NCI-H1930 (cell line): ENCODE measurements at places on chromosomes 6 and 20.

DNA sequence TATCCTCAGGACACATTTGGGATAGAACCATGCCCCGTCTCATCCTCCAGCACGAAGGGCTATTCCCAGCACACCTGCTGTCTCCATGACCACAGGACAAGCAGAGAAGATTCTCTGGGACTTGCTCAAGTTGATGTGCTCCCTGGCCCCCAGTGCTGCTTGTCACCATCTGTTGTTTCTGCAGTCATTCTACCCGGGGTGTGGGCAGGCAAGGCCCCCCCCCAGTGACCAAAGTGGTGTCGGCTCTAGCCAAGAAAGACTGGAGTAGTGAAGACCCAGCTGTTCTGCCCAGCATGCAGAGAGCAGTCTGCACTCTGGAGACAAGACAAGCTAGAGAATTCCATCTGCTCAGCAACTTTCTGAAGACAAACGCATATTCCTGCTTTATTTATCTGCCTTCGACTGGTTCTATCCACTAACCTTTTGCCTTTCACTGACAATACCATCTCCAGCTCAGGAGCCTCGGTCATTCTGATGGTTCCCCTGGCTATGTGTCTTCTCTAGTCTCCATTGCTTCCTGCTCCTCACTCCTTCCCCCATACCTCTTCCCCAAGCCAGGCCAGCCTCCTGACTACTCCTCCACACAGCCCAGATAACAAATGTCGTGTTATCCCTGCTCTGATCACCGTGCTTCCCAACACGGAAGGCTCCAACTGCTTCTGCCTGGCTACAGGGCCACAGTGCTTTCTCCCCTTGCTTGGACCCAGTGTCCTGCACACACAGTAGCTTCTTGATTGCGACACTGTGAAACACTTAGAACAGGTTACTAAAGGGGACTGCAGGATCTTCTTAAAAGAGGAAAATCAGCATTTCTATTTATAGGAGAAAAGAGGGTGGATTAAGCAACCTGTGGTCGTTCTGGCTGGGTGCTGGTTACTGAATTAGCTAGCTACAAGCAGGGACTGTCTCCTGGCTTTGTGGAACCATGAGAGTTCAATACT lies 86.7 kb upstream of the EMILIN3 start:
- no peak for DNase-seq

GRCh38 chr6:142455957-142456589 lies 154.3 kb downstream of the ADGRG6 start:
- DNase-seq, result no peak

- no peak for DNase-seq
These were observed 171.8 kb upstream of the BMP2 start for GRCh38 chr20:6595704-6596103.

DNA sequence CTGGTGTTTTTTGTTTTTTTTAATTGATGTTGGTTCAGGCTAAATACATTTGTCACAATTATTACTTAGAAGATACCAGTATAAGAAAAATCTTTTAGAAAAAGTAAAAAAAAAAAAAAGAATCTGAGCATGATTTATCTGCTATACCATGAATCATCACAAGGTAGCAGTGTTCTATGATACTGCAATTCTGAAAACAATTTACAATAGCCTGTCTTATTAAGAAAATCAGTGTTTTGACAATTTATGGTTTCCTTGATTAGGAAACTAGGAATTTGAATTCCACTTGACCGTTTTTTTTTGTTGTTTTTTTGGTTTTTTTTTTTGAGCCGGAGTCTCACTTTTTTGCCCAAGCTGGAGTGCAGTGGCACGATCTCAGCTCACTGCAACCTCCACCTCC lies 9.3 kb upstream of the MAK start:
- no peak for DNase-seq

DNA sequence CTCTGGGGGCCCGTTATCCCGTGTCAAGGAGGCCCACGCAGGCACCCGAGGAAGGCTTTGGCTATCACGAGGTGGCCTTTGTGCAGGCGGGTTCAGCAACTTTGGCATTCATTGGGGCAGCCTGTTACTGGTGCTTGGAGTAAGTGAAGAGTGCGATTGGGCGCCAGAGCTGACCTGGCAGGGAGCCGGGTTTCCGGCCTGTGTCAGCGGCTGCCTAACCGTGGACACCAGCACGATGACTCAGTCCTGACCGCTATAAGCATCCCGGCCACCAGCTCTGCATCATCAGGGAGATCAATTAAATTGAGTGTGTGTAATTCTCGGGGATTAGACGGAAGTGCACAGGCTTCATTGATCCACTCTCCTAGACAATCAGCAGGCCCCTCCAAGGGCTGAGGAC lies 45.9 kb downstream of the CDH4 start:
- no peak for DNase-seq

- DNase-seq, result no peak
These were observed 245.4 kb upstream of the FLRT3 start for GRCh38 chr20:14582855-14583254.

- DNase-seq, result no peak
These were observed 4.5 kb upstream of the DDR1 start for GRCh38 chr6:30879684-30880427.

DNA sequence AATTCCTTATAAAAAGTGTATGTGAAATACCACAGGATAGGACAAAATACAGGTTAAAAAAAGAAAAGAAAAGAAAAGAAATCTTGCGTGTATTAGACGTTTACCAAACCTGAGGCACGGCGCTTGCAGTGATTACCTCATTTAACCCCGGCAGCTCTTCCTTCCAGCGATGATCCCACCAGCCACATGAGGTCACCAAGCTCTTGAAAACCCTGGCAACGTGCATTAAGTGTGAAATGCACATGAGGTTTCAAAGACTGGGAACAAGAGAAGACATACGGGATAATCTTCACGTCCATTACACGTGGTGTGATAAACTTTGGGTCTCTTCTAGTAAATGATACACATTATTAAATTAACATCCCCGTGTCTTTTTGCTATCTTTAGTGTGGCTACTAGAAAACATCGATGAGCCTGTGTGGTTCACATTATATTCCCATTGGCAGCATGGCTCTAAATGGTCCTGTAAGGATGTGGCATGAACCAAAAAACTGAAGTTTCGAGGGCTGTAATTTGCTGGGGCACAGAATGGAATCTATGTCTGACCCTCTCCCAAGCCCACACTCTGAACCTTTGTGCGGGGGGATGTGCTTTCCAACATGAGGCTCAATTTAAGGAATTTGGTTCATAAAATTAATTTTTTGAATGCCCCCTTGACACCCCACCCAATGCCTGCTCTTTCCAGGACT lies 59.2 kb upstream of the THBS2 start:
- DNase-seq, result no peak

GRCh38 chr6:87684895-87685654 lies 17.0 kb downstream of the AKIRIN2 start:
- no peak for DNase-seq

DNA sequence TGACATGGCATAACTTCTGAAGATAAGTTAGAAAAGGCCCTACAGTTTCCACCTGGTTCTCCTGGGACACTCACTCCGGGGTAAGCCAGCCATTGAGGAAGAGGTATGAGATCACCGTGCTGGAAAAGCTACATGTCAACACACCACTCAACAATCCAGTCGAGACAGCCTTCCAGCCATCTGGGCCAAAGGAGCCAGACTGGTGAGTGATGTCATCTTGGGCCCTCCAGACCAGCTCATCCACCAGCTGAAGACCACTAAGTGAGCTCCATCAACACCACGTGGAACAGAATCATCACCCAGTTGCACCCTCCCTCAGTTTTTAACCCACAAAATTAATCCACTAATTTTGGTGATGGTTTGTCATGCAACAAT lies 32.3 kb upstream of the RSPO4 start:
- DNase-seq, result no peak
